Skin of body (tissue), 3 donors: ENCODE measurements at places on chromosomes 11 and 22. TPM values are rescaled to one million over a fixed set of nuclear protein-coding genes. Genes with fewer than 3 reads are reported as not detected.

Gene BAIAP2L2
- 0.59 TPM for total RNA-seq

Gene RCOR2
- total RNA-seq = 2.1 TPM

Gene UBE2L3
- 25.3 TPM for total RNA-seq

Gene CTSW
- 0.59 TPM for total RNA-seq

Gene PARVB
- 6.6 TPM for total RNA-seq

Gene OR5AL1
- total RNA-seq = not detected

Gene MUC6
- total RNA-seq = under 0.01 TPM

Gene GRAMD1B
- total RNA-seq = 3.4 TPM

Gene INPPL1
- 37.7 TPM for total RNA-seq

Gene SIPA1
- 12.1 TPM for total RNA-seq

Gene BARX2
- total RNA-seq = 12.3 TPM

Gene MS4A6E
- total RNA-seq = not detected

Gene SYT8
- 6.7 TPM for total RNA-seq

Gene BCR
- total RNA-seq = 25.1 TPM

Gene PRCP
- 68.8 TPM for total RNA-seq

Gene ACTN3
- 13.5 TPM for total RNA-seq

Gene BTG4
- total RNA-seq = not detected

Gene WNT7B
- 4.3 TPM for total RNA-seq

Gene OR8K3
- not detected for total RNA-seq

Gene EXT2
- 76.6 TPM for total RNA-seq

Gene APOA5
- not detected for total RNA-seq

Gene NTM
- total RNA-seq = 10.8 TPM

Gene KRTAP5-8
- 2.5 TPM for total RNA-seq

Gene ZFPL1
- 20.5 TPM for total RNA-seq

Gene TEX12
- total RNA-seq = 0.20 TPM

Gene TMEM151A
- total RNA-seq = not detected

Gene SYT7
- 1.7 TPM for total RNA-seq

Gene SHISAL1
- total RNA-seq = 0.99 TPM

Gene PHLDA2
- 4.2 TPM for total RNA-seq
